ENCODE measurements at places on chromosomes 6 and 20. TPM values are rescaled to one million over a fixed set of nuclear protein-coding genes. Genes with fewer than 3 reads are reported as not detected.

Gene HMGA1
- total RNA-seq, result 236 TPM

Gene COL21A1
- total RNA-seq, result 2.1 TPM

Gene RIMS1
- total RNA-seq, result 16.8 TPM

Gene RCAN2
- total RNA-seq, result 12.4 TPM

DNA sequence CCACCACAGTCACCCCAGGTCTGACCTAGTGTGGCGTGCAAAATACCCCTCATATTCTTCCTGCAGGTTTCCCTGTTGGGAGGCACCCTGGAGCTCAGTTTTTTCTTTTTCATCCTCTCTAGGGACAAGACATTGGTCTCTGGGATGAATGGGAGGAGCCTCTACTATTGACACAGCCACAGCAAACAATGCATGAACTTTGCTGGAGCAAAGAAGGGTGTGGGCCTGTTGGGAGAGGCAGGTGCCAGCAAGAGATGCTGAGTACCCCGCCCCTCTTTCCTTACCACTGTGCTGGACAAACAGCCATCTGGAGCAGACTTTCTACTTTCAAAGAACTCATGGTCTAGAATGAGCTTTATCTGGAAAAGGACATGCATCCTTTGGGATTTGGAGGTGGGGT, 10.1 kb downstream of the TGM3 start:
- no peak for DNase-seq

DNA sequence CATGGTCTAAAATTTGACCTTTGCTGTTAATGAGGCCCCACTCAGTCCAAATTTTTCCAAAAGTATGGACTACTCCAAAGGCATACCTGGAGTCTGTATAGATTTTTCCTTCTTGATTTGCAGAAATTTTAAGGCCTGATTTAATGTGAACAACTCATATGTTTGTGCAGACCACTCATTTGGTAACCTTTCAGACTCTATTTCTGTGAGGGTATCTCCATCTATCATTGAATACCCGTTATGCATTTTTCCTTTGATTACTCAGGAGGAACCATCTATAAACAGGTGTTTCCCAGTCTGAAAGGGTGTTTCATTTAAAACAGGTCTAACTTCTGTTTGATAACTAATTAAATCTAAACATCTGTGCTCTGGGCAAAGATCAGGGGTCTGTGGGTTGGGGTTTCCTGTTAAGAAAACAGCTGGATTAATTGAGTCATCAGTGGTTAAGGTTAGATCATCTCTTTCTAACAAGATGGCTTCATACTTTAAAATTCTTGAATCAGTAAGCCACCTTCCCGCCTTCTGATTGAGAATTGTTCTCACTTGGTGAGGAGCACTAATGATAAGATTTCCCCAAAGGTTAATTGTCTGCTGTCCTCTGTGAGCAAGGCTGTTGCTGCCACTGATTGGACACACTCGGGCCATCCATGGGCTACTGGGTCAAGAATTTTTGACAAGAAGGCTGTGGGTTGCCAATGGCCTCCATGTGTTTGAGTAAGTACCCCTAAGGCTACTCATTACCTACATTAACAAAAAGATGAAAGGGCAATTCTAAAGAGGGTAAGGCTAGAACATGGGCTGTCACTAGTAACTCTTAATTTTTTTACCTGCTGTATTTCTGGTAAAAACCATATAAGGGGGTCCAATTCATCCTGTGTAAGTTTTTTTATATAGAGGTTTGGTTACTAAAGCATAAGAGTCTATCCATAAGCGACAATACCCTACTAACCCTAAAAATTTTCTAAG, 24.1 kb downstream of the HLA-B start:
- no peak for DNase-seq

DNA sequence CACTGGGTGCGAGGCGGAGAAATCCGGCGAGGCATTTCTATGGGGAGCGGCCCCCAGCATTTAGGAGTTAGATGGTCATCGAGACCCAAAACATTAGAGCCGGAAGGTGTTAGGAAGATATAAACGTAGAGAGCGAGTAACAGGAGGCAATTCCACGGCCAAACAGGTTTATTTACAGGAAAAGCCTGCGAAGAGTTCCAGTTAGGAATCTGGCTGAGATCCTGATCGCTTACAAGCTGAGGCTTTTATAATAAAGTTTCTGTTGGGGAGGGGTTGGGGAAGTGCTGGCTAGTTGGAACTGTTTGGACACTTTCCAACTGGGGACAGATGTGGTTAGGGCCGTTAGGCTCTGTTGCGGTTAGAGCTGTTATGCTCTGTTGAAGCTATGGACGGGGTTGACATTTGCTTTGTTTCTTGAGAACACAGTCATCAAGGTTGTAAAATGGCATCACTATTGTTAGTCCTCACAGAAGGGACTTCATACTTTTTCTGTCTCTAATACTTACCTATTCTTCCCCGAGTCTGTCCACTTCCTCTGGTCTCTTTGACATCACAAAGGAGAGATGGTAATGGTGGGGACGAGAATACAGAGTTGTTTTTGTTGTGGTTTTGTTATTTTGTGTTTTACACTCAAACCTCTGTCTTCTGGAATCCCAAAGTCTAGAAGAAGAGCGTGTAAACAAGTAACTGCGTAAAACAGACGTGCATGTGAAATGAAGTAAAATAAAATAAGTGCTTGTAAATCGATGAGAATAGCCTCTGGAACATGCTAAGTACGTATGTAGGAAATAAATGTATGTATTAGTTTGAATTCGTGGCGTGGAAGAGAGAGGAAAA, 554 bp upstream of the ZSCAN31 start:
- DNase-seq, result no peak

DNA sequence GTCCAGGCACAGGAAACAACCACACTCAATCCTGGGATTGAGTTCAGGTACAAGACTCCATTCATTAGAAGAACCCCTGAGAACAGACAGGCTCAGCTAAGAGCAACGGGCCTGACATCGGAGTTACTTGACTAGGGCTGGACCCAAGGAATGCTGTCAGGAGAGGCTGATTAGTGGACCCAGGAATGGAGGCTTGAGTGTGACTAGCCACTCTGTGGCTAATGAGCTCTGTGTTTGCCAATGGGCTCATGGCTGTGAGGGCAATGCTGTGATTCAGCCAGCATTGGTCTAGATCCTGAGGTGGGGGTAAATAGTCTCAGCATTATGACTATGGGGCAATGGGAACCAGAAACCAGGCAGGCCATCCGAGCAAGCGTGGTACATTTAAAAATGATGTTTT, 71.8 kb downstream of the RIOK1 start:
- no peak for DNase-seq

- DNase-seq, result no peak
Observed at GRCh38 chr6:9140951-9141460, 705.7 kb upstream of the SLC35B3 start.

GRCh38 chr6:72533606-72534005, 88.3 kb upstream of the KCNQ5 start:
- DNase-seq, result no peak

Data from esophagus squamous epithelium (tissue), 5 donors.